ENCODE measurements at places on chromosomes 7 and 10.

DNA sequence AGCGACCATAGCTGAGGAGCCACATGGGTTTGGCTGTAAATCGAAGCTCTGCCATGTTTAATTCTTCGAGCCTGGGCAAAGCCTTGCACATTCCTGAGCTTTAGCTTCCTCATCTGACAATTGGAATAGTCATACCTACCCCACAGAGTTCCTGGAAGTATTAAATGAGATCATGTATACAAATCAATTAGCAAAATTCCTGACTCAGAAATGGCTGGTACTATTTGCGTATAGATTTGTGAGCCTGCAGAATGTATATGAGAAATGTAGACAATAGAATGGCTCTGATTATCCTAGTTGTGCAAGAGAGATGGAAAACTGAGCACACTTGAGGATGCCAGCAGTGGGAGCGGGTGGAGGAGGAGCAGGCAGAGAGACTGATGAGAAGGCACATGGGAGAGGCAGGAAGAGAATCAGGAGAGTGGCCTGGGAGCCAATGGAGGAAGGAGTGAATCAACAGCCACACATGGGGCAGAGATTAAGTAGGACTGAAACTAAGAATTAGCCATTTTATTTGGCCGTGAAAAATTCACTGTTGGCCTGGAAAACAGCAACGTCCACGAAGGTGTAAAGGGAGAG, 128.0 kb upstream of the C1GALT1 start:
- no peak for ATAC-seq

- no peak for ATAC-seq
Observed at GRCh38 chr7:741850-742249, 14.8 kb upstream of the PRKAR1B start.

DNA sequence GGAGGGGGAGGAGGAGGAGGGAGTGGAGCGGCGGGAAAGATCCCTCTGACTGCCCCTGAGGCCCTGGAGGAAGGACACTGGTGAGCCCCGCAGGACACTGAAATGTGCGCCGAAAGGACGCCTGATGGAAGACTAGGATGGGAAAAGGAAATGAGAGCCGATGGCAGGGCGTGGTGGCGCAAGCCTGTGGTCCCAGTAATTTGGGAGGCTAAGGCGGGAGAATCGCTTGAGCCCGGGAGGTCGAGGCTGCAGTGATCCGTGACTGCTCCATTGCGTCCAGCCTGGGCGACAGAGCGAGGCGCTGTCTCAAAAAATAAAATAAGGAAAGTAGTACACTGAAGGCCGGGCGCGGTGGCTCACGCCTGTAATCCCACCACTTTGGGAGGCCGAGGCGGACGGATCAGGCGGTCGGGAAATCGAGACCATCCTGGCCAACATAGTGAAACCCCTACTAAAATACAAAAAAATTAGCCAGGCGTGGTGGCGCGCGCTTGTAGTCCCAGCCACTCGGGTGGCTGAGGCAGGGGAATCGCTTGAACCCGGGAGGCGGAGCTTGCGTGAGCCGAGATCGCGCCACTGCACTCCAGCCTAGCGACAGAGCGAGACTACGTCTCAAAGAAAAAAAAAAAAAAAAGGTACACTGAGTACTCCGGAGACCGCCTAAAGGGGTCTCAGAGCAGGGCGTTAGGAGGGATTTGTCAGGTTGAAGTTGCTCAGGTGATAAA, 561 bp upstream of the HNRNPF start:
- peak; percentile 6 for ATAC-seq

GRCh38 chr7:69338144-69338543, 260.1 kb upstream of the AUTS2 start:
- ATAC-seq = no peak

- ATAC-seq = peak; percentile 95
Observed at GRCh38 chr10:116848032-116848943, 1.0 kb upstream of the ENO4 start.

DNA sequence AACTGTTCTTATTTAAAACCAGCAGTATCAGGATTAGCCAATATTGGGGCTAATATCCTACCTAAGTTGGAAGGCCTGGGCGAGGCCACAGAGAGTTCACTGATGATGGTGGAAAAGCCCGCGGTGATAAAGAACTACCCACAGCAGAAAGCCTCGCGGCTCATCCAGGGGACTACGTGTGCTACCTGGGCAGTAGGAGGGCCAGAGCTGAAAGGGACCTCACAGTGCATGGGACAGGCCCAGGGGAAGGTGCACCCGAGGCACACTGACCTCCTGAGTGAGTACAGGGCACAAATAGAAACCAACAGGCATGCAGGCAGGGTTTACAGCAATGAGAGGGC, 1.4 kb downstream of the WDR86 start:
- no peak for ATAC-seq

GRCh38 chr10:47098964-47099363, 187.7 kb downstream of the PTPN20 start:
- peak; percentile 19 for ATAC-seq

- ATAC-seq = no peak
Observed at GRCh38 chr10:64798297-64798696, 1277.1 kb downstream of the REEP3 start.

DNA sequence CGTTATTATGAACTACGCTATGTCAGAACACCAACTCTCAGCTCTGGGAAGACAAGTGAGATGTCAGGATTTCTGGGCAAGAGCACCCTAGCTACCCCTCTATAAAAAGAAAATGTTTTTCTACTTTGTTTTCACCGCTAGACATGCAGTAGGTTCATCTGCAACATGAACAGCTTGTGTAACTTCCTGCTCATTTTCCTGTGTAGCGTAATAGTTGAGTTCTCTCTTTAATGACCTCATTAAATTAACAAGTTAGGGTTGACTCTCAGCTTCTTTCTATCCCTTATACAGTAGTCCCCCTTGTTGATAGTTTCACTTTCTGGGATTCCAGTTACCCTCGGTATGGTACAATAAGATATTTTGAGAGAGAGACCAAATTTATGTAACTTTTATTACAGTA, 329.4 kb upstream of the ZNF32 start:
- no peak for ATAC-seq

GRCh38 chr10:14397066-14397465, 66.3 kb upstream of the FRMD4A start:
- no peak for ATAC-seq

DNA sequence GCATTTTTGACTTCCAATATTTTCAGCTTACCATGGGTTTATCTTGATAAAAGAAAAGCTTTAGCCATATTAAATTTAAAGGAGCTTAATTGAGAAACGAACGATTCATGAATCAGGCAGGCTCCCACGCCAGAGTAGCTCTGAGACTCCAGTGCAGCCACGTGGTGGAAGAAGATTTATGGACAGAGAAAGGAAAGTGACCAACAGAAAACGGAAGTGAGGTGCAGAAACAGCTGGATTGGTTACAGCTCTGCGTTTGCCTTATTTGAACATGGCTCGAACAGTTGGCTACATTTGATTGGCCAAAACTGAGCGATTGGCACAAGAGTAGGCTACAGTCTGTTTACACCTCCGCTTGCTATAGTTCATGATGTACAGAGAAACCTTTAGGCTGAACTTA, 395.4 kb downstream of the GATA3 start:
- ATAC-seq = no peak

GRCh38 chr10:104057717-104058116, 28.0 kb downstream of the COL17A1 start:
- no peak for ATAC-seq

DNA sequence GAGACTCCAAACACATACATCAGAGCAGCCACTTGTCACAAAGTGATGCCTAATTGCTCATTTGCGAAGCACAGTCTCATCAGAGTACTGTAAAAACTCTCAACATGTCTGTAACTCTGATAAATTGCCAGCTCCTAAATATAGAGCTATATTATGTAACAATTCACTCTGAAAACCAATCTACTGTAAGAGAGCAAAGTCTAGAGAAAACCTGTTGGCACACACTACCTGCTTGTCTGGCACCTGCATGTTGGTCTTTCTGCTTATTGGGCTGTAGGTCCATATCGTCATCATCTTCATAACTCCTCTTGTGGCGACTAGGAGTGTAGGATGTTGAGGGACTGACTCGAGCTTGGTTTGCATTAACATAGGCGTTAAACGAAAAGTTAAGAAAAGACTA, 19.8 kb downstream of the MCMBP start:
- no peak for ATAC-seq

GRCh38 chr10:27526242-27526641, 22.1 kb downstream of the RAB18 start:
- ATAC-seq = no peak

DNA sequence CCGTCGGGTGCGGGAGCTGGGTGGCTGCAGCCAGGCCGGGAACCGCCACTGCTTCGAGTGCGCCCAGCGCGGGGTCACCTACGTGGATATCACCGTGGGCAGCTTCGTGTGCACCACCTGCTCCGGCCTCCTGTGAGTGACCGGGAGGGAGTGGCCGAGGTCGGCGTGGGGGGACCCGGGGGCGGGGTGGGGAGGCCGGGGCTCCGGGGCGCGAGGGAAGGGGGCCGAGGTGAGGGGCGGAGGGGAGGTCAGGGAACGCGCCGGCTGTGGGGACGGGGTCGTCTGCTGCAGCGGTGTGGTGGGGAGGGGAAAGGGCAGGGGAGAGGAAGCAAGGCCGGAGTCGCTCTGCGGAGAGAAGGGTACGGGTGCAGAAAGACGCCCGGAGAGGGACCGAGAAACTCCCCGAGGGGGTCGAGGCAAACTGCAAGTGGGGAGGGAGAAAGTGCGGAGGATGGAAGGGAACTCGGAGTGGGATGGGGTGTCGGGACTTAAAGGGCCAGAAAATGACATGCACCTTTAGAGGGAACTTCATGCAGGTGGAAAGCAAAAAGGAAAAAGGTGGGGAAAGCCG, 518 bp downstream of the AGFG2 start:
- peak; percentile 2 for ATAC-seq

DNA sequence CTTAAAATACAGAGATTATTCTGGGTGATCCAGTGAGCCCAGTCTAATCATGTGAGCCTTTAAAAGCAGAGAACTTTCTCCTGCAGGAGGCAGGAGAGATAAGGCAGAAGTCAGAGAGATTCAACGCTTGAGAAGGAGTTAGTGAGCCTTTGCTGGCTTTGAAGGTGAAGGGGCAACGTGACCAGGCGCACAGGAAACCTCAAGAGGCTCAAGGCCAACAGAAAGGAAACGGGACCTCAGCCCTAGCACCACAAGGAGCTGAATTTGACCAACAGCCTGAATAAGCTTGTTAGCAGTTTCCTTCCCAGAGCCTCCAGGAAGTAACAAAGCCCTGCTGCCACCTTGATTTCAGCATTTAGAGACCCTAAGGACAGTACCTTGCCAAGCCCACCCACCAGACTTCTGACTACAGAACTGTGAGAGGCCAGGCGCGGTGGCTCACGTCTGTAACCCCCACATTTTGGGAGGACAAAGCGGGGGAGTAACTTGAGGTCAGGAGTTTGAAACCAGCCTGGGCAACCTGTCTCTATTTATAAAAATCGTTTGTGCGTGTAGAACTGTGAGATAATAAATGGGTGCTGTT, 87.3 kb upstream of the KAT6B start:
- ATAC-seq = peak; percentile 86

GRCh38 chr7:1817061-1817712, 147.1 kb downstream of the ELFN1 start:
- no peak for ATAC-seq
